Epithelial cell of proximal tubule (primary cell): ENCODE measurements at places on chromosomes 3 and 15. TPM values are rescaled to one million over a fixed set of nuclear protein-coding genes. Genes with fewer than 3 reads are reported as not detected.

Gene CA12
- 6.3 and 19.7 TPM in 2 replicates for total RNA-seq

Gene GOLGA8G
- not detected in 2 replicates for total RNA-seq

Gene SERP1
- total RNA-seq, result 183 and 227 TPM in 2 replicates

DNA sequence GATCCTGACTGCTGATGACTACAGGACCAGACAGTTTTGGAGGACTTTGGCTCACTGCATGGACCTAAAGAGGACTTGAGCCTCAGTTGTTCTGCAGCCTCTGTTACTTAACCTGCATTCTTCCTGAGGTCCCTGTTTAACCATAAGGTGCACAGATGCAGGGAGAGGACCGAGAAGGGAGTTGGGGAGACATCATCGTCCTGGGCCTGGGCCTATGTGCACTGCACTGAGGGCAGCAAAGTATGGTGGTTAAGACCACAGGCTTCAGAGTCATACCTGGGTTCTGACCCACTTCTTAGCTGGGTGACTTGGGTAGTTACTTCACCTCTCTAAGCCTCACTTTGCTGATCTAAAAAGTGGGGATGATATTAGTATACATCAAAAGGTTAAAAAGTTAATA, 21.9 kb downstream of the KY start:
- DNase-seq, result no peak

DNA sequence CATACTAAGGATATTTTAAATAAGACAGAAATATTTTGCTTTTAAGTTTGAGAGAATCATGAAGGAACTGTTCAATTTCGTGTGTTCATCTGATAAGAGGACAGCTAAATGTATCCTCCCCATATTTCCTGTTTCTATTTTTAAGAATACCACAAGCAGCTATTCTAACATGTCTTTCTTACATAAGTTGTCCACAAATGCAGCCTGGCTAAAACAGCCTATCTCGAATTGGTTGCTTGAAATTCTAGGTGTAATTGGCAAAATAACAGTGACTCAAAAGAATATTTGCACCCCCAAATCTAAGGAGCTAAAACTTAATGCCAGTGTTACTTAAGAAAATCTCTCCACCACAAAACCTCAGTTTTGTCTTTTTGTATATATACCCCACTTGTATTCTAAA, 35.0 kb downstream of the BTLA start:
- DNase-seq, result no peak

DNA sequence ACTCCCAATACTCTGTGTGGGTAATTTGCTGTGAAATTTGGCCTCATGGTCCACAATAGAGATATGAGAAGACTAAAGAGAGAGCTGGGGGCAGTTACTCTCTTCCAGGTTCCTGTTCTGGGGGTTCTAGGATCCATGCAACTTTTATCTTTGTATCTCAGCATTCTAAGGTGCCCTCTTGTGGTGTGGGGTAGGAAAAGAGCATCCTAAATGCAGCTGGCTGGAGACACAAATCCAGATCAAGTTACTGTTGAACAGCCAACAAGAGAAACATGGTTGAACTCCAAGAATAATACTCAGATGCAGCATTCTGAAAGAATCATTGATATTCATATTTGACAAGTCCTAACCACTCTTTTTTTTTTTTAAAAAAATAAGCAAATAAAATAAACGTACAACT, 238.2 kb downstream of the GREM1 start:
- no peak for DNase-seq

DNA sequence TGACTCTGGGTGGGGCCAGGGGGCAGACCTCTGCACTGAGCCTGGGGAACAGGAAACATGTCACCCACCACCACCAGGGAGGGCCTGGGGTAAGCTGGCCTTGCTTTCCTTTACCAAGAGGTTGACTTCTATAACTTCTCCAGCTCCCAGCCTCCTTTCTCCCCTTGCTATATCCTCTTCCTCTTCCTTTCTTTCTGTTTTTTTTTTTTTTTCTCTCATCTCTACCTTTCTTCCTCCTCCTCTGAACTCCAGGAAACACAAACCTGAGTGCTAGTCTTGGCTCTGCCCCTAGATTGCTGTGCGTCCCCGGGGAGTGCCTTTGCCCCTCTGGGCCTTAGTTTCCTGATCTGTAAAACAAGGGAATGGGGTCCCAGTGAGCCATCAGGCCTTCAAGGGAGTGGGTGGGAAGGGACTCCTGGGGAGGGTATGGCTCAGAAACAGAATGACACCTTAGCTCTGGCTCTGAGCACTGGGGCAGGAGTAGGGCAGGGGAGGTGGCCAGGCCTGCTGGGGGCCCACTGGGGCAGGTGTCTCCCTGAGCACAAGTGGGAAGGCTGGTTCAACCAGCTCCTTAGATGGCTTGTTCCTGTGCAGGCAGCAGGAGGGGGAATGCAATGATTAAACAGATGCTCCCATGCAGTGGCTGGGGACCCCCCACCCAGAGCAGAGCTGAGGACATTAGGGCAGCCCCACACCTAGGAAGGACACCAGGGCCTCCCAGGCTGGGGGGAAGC, 4.3 kb downstream of the SNX33 start:
- no peak for DNase-seq

- DNase-seq, result no peak
Observed at GRCh38 chr3:98564282-98565005, 29.0 kb downstream of the CPOX start.

- no peak for DNase-seq
Observed at GRCh38 chr3:73520931-73521461, 103.7 kb downstream of the PDZRN3 start.

- no peak for DNase-seq
Observed at GRCh38 chr15:50562735-50563640, 16.5 kb upstream of the USP50 start.

GRCh38 chr3:73074781-73075180, 13.3 kb downstream of the EBLN2 start:
- no peak for DNase-seq

GRCh38 chr3:22536541-22536940, 666.6 kb upstream of the UBE2E2 start:
- DNase-seq, result no peak

DNA sequence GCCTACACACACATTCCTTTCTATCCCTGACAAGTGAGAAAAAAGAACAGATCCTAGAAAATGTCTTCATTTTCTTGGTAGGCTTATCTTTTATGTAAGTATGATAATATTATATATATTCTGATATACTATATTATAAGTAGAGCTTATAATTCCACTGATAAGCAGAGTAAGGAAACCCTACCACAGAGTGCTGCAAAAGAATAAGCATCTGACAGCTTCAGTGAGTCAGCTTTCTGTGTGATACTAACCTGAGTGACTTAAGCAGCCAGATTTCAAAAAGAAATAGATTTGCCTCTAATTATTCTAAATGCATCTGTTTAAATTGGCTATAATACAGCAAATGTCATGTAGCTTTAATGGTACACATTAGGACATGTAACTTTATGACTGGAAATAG, 656.0 kb downstream of the MCTP2 start:
- DNase-seq, result no peak

GRCh38 chr3:112847692-112848091, 1.0 kb upstream of the CD200R1L start:
- no peak for DNase-seq

GRCh38 chr15:23647421-23648370, at the start of gene MAGEL2:
MAGEL2 (minus strand) TSS chr15:23647867; CDS start chr15:23647742, 125 bp downstream.
- DNase-seq, result no peak

DNA sequence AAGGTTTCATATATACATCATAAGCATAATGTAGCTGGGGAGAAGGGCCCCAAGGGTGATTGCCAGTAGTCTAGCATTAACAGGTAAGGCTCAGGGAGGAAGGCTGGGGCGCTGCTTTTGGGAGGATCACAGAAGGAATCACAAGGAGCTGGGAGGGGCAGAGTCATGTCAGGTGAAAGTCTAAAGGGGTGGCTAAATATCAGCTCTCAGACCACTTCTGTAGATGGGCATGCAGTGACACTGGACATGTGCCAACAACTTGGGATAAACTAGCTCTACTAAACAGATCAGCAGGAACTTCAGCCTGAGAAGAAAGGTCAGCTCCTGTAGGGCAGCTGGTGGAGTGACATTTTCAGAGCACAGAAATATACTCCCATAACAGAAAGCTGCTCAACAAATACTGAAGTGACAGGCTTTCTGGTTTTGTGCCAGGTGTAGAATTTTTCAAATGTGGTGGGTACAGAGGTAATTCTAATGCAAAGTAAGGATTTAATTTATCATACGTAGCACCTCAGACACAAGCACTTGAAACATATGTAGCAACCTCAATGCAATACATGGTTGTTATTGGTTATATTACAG, 79.4 kb downstream of the PEX5L start:
- DNase-seq, result no peak

GRCh38 chr3:9976721-9977709, 9.6 kb downstream of the EMC3 start:
- DNase-seq, result peak; percentile 91

GRCh38 chr3:187125319-187126031, 13.8 kb downstream of the RPL39L start:
- DNase-seq, result no peak

GRCh38 chr3:88010810-88011209, 48.0 kb downstream of the CGGBP1 start:
- DNase-seq, result no peak

DNA sequence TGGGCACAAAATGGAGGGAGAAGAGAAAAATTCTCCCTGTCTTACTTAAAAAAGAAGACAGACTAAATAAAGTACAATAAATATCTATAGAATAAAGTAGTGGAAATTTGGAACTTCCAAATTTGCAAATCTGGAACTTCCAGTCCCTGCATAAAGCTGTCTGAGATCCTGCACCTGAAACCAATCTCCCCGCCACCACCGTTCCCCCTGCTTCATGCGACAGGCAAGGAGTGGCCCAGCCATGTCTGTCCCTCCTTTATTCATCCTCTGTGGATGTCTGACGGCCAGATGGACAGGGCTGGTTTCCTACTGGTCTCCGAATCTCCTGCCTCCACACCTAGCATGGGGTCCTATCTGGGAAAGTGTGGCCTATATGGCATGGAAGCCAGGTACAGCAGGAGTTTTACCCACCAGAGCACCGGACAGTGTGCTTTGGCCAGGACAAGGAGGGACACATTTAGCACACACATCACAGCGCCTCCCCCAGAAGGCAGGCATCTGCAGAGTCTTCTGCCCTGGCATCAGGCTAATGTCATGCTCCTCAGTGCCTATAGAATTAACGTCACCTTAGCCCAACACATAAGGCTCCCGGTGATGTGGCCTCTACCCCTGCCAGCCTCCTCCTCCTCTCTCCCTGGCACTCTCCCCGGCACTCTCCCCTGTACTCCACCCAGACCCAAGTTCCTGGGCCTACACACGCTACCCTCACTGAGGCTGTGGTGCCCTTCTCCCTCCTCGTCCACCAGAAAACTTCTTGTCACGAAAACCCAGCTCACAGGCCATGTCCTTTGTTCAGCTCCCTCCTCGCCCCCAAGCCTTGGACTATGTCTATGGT, 170.8 kb downstream of the XXYLT1 start:
- DNase-seq, result no peak

DNA sequence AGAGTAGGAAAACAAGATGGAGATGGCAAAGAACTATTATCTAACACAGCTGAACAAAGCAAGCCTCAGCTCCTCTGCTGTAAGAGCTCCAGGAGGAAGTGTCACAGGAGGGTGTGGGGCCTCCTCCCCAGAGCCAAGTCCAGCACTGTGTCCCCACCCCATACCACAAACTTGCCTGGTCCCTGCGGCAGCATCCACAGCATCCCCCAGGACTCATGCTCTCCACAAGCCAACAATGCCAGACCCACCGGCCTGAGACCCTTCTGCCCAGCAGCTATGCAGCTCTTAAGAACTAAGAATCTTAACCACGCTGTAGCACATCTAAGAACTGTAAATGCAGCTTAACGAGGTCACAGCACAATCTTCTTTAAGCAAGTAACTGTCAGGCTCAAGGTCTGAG, 9.1 kb downstream of the RBM15B start:
- no peak for DNase-seq

GRCh38 chr3:5136211-5136918, 14.3 kb downstream of the ARL8B start:
- no peak for DNase-seq

DNA sequence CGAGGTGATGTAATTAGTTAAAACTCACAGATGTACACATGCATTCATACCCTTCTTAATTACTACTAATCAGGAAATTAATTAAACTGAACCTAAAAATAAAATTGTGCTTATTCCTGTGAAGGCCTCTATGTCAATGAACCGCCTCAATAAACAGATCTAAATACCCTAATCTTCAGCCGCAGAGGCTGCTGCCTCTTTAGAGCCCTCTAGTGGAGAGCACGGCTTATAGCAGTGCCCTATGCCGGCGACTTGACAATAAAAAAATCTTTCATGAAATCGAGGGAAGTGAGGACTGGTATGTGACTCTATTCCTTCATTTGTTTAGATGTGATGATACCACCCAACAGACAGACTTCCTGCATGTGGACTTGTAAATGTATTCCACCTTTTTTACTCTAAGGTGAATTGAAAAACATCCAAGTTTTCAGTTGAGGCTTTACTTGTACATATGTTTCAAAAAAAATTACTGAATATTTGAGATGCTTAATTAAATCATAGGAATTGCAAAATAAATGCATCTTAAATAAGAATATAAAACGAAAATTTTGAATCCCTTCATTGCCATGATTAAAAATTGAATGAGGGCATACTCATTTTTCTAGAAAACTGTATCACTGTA, 8.3 kb upstream of the EPHA3 start:
- DNase-seq, result no peak

GRCh38 chr15:101772921-101773320, 30.4 kb upstream of the OR4F6 start:
- no peak for DNase-seq

GRCh38 chr15:62769604-62770003, 272.9 kb upstream of the TPM1 start:
- no peak for DNase-seq

- DNase-seq, result no peak
Observed at GRCh38 chr15:64903326-64903950, 8.3 kb upstream of the ANKDD1A start.

DNA sequence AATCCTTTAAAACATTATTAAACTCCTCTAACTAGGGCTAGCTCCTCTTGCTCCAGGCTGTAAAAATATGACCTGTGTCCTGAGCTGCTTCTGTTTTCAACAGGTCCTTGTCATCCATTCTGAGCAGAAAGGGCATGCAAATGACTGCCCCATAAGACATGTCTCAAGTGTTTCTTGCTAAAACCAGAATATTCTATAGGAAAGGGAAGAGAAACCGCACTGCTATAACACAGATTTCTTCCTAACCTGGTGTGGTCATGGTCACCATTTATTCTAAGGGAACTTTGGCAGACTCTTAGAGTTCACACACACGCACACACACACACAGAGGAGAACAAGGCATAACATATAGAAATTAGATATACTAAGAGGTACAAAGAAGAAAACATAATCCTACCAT, 34.2 kb upstream of the B3GNT5 start:
- no peak for DNase-seq
